ENCODE measurements at places on chromosomes 1 and 21.

DNA sequence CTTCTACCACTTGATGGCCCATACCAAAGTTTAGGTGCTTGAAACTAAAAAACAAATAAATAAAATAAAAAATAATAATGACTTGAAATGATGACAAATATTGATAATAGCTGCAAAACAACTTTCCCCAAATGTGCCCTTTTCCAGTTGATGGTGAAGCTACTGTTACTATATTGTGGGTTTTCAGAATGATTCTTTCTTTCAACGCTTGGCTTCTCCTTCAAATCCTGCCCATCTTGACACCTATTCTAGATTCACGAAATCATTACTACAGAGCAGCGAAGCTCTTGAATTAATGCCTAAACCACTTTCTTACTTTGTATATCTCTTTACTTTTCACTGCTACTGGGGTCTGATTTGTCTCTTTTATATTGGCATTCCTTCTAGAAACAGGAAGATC, 9.2 kb upstream of the C1orf141 start:
- DNase-seq, result no peak

GRCh38 chr21:41726970-41727783, 39.7 kb downstream of the RIPK4 start:
- DNase-seq, result no peak

DNA sequence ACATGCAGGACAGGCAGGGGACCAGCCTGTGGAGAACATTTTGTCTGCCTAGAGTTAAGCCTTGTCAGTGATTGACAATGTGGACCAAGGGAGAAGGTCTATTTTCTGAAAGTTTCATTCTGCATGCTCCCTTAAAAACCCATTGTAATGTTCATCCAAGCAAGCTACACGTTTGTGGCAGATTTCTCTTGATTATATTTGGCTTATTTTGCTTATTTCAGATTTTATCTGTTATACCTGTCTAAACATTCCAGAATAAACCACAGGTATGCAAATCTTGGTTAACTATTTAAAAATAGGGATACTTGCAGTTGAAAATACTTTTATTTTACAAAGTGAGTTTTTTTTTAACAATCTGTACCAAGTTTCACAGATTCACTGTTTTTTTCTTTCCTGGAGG, 78.2 kb upstream of the F3 start:
- no peak for DNase-seq

- no peak for DNase-seq
These were observed 38.0 kb downstream of the TMEM50B start for GRCh38 chr21:33441489-33442477.

GRCh38 chr1:150012611-150013010, 2.1 kb upstream of the OTUD7B start:
- peak; percentile 89 for DNase-seq

GRCh38 chr1:2248854-2249558, 20.9 kb downstream of the SKI start:
- DNase-seq, result no peak

DNA sequence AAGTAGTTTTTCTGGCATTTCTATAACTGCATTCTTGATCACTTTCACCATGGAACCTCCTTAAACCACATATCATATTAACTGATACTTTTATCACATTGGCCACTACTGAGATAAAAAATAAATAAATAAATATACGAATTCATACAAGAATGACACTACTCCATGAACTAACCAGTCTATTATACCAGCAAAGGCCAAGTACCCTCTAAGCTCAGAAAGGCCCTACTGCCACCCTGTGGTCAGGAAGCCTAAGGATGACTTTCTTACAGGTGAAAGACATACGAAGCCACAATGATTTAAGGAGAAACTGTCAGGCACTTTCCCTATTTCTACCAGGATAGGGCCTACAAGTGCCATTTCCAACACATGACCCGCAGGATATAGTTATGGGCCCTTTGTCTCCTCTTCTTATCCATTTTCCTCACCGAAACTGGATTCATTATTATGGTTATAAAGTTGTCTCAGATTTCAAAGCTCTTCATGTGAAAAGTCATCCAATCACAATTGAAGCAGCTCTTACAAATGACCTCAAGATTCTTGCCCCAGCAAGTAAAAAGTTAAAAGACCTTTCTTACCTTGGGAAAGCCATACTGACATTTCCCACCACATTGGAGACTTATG, 23.9 kb downstream of the DNAJC8 start:
- DNase-seq, result peak; percentile 61

- DNase-seq, result no peak
These were observed 8.5 kb downstream of the FTCD start for GRCh38 chr21:46146856-46147255.

All from hippocampal formation (tissue), 2 donors.